ENCODE measurements at places on chromosomes 7 and 10. TPM values are rescaled to one million over a fixed set of nuclear protein-coding genes. Genes with fewer than 3 reads are reported as not detected.

DNA sequence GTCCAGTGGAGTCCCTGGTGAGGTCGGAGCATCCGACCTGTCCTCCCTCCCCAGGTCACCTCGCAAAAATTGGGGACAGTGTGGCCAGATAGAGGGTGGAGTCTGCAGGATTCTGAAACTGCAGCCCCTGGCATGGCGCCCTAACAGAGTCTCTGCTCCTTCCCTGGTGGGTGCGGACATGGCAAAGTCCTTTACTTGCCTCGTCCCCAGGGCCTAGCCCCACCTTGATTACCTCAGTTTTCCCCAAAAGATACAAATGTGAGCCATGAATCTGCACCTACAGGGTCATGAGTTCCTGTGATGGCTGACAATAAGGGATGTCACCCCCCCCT, 47.7 kb downstream of the NPVF start:
- H3K4me1 ChIP-seq: no peaks in the 10 kb centered on the region
- no peak overlapping the region for H3K27ac ChIP-seq
- no peaks in the 10 kb centered on the region for H3K36me3 ChIP-seq
- DNase-seq: no peak
- peak overlapping the region; percentile 72 for H3K4me3 ChIP-seq

- no peaks in the 10 kb centered on the region for H3K36me3 ChIP-seq
- no peak for DNase-seq
- H3K27ac ChIP-seq: no peak overlapping the region
- no peak overlapping the region for H3K4me3 ChIP-seq
Observed at GRCh38 chr7:80967071-80967916, 48.4 kb upstream of the SEMA3C start.

GRCh38 chr7:30877015-30877769, 34.5 kb upstream of the AQP1 start:
- peaks cover 29% of the 10 kb centered on the region for H3K36me3 ChIP-seq
- H3K27ac ChIP-seq: no peak overlapping the region
- H3K4me1 ChIP-seq: peaks cover 43% of the 10 kb centered on the region
- no peak overlapping the region for H3K4me3 ChIP-seq
- peaks cover 21% of the 10 kb centered on the region for H3K27me3 ChIP-seq

- H3K4me3 ChIP-seq: no peak overlapping the region
- H3K27ac ChIP-seq: no peak overlapping the region
- peaks cover 6% of the 10 kb centered on the region for H3K27me3 ChIP-seq
- DNase-seq: no peak
Observed at GRCh38 chr10:97922022-97922758, 72.5 kb downstream of the GOLGA7B start.

- no peak for DNase-seq
- H3K36me3 ChIP-seq: no peaks in the 10 kb centered on the region
- peaks cover 12% of the 10 kb centered on the region for H3K27me3 ChIP-seq
- H3K4me3 ChIP-seq: no peak overlapping the region
- H3K4me1 ChIP-seq: peaks cover 2% of the 10 kb centered on the region
- no peak overlapping the region for H3K27ac ChIP-seq
Observed at GRCh38 chr10:70932392-70933196, 44.2 kb upstream of the PCBD1 start.

DNA sequence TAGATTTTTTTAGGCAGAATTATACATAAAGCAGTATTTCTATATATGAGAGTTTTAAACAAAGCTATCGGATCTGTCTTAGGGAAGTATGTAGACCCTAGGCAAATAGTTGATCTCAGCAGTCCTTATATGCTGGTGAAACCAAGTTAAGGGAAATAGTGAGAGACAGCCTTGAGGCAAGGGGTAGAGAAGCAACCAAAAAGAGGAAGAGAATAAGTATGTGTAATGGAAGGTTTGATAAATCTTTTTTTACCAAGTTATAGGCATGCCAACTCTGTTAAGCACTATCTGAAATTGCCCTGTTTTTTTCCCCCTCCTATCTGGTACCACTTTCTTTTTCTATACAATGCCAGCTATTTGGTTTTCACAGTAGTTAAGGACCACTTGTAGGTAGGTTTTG, 19.9 kb downstream of the SPAG6 start:
- no peaks in the 10 kb centered on the region for H3K36me3 ChIP-seq
- no peak overlapping the region for H3K4me3 ChIP-seq
- no peaks in the 10 kb centered on the region for H3K27me3 ChIP-seq
- no peak overlapping the region for H3K27ac ChIP-seq

DNA sequence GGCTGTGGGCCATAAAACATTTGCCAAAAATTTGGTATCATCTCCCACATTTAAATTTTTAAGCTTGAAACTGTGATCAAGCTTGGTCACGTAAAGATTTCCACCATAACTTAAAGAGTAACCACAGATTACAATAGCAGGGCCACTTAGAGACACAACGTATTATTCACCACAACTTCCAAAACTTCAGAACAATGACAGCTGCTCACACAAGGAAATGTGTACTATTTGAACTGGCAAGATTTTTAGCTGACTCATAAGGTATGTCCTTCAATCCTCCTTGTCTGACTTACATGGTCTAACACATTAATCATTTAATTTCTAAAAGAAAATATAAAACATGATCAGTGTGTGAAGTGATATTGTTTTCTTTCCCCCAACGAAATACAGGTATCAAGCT, 234.5 kb downstream of the PARD3 start:
- no peaks in the 10 kb centered on the region for H3K36me3 ChIP-seq
- H3K27ac ChIP-seq: peak overlapping the region; percentile 33
- no peak for DNase-seq
- no peak overlapping the region for H3K4me3 ChIP-seq

GRCh38 chr7:49563693-49564378, 209.6 kb upstream of the VWC2 start:
- peaks cover 3% of the 10 kb centered on the region for H3K4me1 ChIP-seq
- no peaks in the 10 kb centered on the region for H3K36me3 ChIP-seq
- H3K4me3 ChIP-seq: no peak overlapping the region
- no peaks in the 10 kb centered on the region for H3K27me3 ChIP-seq
- DNase-seq: no peak

GRCh38 chr10:100024748-100025147, 15.0 kb upstream of the DNMBP start:
- H3K27me3 ChIP-seq: peaks cover 6% of the 10 kb centered on the region
- no peak for DNase-seq
- H3K4me3 ChIP-seq: no peak overlapping the region

DNA sequence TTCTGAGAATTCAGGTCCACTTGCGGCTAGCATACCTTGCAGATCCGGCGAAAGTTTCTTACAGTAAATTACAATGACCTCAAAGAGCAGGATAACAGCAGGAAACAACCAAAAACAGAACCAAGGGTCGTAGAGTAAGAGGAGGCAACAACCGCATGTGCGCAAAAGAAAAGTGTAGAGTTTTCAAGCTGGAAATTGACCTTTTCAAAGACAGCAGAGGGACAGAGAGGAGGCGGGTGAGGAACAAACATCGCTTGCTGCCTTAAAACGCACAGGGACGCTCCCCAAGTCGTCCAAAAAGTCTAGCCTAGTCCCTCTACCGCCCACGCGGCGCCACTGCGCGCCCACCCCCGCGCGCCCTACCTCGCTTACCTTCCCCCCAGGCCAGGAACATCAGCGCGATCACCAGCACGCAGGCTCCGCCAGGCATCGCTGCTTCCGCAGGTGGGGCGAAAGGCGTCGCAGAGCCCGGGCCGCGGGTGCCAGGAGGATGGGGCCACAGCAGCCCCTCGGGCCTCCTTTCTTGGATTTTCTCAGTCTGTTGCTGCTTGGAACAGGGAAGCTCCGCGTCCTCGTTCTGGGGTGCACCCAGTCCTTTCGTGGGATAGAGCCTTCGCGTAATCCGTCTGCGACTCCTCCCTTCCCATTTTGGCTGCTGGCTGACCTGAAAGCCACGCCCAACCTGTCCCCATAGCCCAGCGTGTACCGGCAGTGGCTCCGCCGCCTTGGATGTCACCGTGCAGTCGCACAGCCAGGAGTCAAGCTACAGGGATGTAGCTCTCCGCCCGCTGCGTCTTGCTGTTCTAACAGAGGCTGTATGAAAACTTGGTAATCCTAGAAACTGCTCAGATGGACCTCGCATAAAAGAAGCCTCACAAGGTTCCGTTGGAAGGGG, at the start of gene VWDE:
Gene VWDE, minus strand, starts transcription at position 579 of the 895 bp plus-strand sequence. Its CDS starts 149 bp downstream, at position 430.
- peak within 1 kb of the TSS; percentile 43 for H3K27ac ChIP-seq
- H3K4me3 ChIP-seq: peak within 1 kb of the TSS; percentile 92
- H3K27me3 ChIP-seq: peaks cover 3% of the 10 kb centered on the region
- peaks cover 3% of the 10 kb centered on the region for H3K4me1 ChIP-seq
- peak; percentile 37 for DNase-seq

DNA sequence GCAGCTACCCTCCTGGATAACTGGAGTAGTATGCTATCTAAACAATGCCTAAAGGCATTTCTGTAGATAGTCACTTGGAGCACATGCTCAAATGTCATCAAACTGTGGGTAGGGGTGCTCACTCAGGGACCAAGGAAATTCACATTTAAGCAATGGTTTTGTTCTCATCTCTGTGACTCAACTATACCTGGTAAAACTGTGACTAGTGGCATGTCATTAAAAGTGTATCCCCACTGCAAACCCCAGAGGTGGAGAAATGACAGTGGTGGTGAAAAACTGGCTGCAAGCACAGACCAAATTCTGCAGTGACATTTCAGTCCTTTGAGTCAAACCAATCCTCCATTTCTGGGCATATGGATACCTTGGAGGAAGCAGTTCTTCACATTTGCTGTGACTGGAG, 134.2 kb upstream of the EFCAB10 start:
- DNase-seq: no peak
- H3K36me3 ChIP-seq: peaks cover 27% of the 10 kb centered on the region
- H3K27me3 ChIP-seq: no peaks in the 10 kb centered on the region
- no peak overlapping the region for H3K27ac ChIP-seq
- H3K4me3 ChIP-seq: no peak overlapping the region

DNA sequence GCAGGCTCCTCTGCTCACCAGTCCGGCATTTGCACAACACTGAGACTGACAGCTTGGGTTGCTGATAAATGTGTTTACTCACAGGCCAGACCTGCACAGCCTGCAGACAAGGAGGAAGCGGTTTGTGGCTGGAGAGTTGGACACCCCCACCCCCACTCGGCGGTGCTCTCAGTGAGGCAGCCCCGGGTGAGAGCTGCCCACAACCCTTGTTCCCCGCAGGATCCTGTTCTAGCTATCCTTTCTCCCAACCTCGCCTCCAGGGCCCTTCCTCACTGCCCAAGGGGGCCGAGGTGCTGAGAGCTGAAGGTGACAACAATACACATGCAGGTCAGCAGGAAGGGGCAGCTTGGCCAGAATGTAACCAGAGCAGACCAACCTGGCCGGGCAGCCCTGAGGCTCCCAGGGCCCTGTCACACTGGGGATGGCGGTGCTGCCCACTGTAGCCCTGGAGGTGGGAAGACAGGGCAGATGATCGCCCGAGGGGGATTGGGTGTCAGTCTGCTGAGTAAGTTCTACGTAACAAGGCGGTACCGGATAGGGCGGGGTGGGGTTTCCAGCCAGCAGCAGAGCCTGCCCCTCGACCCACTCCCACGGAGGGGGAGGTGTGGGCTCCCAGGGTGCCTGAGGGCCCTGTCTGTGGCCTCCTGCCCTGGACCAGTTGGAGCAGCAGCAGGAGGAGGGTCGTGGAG, 2.1 kb upstream of the ADAM8 start:
- no peak overlapping the region for H3K4me3 ChIP-seq
- no peak for DNase-seq
- H3K27ac ChIP-seq: no peak overlapping the region
- H3K36me3 ChIP-seq: peaks cover 9% of the 10 kb centered on the region
- no peaks in the 10 kb centered on the region for H3K4me1 ChIP-seq
- peaks cover 4% of the 10 kb centered on the region for H3K27me3 ChIP-seq

- H3K4me3 ChIP-seq: no peak overlapping the region
- H3K27me3 ChIP-seq: peaks cover 5% of the 10 kb centered on the region
- H3K36me3 ChIP-seq: no peaks in the 10 kb centered on the region
- H3K27ac ChIP-seq: no peak overlapping the region
Observed at GRCh38 chr7:44894888-44895580, 9.7 kb upstream of the PURB start.

DNA sequence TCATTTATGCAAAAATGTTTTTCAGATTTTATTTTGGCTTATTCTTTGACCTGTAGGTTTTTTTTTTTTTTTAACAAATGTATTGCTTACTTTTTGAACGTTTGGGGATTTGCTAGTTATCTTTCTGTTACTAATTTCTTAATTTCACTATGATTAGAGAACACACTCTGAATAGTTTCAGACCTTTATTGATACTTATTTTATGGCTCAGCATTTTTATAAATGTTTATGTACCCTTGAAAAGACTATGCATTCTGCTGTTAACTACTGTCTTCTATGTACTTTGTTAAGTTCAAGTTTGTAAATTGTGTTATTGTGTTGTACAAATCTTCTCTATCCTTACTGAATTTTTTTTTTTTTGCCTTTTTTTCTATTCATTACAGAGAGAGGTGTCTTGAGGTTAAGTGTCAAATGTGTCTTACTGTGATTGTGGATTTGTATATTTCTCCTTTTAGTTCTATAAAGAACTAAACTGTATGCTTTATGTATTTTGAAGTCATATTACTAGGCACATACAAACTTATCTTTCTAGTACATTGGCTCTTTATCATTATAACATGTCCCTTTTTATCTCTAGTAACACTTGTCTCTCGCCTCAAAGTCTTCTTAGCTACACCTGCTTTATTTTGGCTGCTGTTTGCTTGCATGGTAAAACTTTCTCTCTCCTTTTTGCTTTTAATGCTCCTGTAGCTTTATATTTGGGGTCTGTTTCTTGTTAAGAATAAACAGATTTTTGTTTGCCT, 8.1 kb downstream of the MKLN1 start:
- H3K27ac ChIP-seq: no peak overlapping the region
- no peak overlapping the region for H3K4me3 ChIP-seq
- DNase-seq: no peak

DNA sequence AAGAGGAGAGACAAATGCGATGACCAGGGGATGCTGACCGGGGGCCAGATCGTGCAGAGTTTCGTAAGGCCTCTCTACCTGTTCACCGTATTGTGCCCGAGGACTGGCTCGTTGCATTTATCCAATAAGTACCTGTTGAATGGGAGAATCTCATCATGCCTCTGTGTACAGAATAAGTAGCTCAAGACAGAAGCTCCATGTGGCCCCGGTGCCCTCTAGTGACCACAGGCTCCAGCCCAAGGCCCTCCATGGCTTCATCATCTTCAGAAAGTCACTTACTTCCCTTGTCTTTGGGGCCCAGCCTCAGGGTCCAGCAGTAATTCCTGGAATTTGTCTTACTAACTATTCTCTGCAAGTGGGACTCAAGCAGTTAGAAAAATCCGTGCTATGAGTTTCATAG, 151.0 kb downstream of the CHN2 start:
- H3K4me1 ChIP-seq: no peaks in the 10 kb centered on the region
- DNase-seq: peak; percentile 55
- no peaks in the 10 kb centered on the region for H3K36me3 ChIP-seq
- H3K27ac ChIP-seq: no peak overlapping the region

TECTB gene
- total RNA-seq: not detected

ZP3 gene
- 105 TPM for total RNA-seq

C10orf67 gene
- total RNA-seq: not detected

MYO1G gene
- total RNA-seq: 0.13 TPM

SLC26A3 gene
- not detected for total RNA-seq

GHRHR gene
- total RNA-seq: 7.5 TPM

ASB10 gene
- total RNA-seq: not detected

TPST1 gene
- 17.7 TPM for total RNA-seq
